ENCODE measurements at places on chromosomes 11 and 22.

- DNase-seq: no peak
These were observed 85.4 kb downstream of the OSBP2 start for GRCh38 chr22:30780026-30780425.

DNA sequence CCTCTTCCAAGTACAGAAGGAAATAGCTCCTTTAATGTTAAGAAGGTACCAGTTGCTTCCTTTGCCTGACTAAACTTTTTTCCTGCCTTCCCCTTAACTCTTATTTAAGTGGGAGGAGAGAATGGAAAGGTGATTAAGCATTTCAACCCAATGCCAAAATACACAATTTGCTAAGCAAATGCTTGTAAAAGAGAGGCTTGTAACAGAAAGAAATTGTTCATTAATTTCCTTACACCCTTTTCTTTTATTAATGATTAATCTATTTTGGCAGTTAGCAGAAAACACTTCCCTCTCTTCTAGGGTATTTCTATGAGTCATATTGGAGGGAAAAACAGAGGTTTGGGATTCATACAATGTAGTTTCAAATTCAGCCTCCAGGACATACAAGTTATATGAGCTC lies 427.6 kb upstream of the FAT3 start:
- DNase-seq: no peak

GRCh38 chr11:126366064-126366822 lies 10.8 kb downstream of the ST3GAL4 start:
- no peak for DNase-seq

DNA sequence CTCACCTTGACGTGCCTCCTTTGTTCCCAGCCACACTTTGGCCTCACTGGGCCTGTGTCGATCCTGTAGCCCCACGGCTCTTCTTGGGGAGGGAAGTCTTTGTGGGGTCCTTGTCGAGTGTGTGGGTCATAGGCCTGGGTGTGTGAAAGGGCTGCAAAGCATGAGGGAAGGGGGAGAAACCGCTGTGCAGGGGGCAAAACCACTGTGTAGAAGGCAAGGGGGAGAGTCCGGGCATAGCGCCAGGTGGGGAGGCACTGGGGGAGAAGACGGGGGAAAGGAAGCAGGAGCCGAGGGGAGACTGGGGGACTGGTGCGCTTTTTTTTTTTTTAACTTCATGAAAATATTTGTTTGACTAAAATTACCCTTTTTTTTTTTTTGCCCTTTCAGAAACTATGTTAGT lies 65.1 kb upstream of the RASD2 start:
- peak; percentile 31 for DNase-seq

GRCh38 chr22:45231293-45231692 lies 9.4 kb downstream of the KIAA0930 start:
- no peak for DNase-seq

DNA sequence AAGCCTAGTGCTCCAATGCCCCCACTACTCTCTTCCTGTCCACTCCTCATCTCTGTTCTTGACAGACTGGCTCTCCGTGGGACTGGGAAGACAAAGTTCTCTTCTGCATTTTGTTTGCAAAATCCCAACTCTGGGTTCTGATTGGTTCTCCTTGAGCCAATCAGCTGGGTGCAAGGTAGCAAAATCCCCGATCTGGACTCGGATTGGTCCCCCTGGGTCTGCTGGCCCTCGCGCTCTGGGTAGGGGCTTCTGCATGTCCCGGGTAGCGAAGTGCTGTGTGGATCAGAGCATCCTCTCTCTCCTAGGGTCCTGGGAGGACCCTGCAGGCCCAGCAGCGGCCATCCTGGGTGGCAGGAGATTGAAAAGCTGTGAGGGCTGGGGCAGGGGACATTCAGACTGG lies 22.3 kb upstream of the A4GALT start:
- no peak for DNase-seq

DNA sequence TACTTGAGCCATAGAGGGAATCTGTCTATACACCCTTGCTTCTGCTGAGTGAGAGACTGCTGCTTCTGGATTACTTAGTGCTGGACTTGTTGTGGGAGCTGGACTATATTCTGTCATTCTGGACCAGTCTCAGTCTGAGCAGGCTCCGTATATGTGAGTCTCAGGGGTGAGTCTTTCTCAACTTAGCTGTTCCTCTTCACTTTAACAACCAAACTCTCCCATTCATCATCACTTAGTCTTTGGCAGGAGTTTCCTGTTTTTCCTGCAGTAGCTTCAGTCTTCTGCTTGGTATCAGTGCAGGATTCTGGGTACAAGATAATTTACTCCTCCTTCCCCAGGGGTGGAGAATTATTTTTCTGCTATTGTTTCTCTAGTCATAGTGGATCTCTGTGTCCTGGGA lies 779.5 kb downstream of the METTL15 start:
- DNase-seq: peak; percentile 8

DNA sequence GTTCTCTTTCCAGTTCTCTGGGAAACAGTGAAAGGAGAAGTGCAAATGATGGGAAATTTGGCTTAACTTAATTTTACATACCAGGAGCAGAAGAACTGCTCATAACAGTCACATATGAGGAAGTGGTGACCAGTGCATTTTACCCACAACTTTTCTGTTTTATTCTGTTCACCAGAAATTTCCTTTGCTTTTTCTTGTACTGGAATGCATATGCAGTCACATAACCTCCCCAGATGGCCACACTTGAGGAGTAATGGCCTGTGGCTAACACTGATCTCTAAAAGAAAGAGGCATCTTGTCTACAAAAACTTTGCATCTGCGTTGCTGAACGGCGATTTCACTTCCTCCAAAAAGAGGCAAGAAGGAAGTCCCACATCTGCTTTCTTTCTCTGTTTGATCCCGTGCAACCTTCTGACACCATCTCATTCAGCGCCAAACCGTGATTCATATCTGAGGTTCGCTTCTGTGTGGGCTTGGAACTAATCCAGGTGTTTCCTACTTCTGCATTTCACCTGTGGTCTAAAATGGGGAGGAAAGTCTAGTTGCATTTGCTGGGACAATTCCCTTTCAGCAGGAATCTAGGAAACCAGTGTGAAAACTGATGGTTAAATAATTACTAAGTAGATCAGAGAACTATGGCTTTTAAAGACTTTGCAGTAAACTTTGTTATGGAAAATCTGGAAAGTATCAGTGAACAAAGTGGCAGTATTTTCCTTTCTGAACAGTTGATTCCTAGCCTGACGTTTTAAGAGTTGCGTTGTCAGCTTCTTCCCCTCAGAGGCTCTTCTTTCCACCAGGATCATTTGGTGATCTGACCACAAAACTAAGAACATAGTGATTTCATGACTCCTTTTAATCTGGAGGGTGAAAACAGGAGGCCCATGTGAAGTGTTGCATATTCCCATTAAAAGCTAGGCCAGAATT lies 4.2 kb upstream of the MPEG1 start:
- peak; percentile 66 for DNase-seq

DNA sequence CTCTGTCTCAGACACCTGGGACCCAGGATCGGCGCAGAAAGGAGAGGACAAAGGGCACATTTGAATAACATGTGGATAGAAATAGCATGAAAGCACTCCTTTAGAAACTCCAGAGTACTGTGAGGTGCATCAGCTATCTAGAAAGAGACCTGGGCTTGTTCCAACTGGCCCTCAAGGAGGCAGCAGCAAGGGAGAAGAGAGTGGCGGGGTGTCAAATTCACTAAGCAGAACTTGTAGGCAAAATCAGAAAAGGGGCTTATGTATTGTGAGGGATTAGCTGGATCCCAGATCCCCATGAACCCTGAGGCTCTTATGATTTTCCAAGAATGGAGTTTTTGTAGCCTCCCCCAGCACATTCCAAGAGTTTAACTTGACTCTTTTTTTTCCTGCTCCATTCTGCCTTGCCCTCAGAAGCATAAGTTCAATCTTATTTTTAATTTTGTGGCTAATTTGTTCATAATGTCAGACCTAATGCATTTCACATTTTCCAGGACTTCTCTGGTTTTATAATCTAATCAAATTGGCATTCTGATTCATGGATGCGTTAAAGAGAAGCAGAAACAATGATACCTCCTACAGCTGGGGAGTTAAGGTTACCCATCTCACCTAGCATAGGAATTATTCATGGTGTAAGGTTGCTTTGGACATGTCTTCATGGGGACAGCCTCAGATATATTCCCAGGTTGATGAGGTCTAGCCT lies 33.6 kb downstream of the USH1C start:
- no peak for DNase-seq

- DNase-seq: no peak
These were observed 1.1 kb downstream of the DPF2 start for GRCh38 chr11:65334696-65335295.

GRCh38 chr11:94469416-94469815 lies 24.2 kb downstream of the MRE11 start:
- DNase-seq: no peak

GRCh38 chr22:49380828-49381114 lies 446.9 kb downstream of the BRD1 start:
- no peak for DNase-seq

DNA sequence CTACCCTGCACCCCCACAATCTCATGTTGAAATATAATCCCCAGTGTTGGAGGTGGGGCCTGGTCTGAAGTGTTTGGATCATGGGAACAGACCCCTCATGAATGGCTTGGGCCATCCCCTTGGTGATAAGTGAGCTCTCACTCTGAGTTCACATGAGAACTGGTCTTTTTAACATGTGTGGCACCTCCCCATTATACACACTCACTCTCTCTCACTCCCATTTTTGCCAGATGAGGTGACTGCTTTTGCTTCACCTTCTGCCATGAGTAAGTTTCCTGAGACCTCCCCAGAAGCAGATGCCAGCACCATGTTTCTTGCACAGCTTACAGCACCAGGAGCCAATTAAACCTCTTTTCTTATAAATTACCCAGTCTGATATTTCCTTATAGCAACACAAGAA lies 32.1 kb upstream of the DRD2 start:
- DNase-seq: no peak

GRCh38 chr22:20981787-20982562 lies at the start of gene LZTR1:
LZTR1 (plus strand) TSS chr22:20982297; CDS start chr22:20982372, 75 bp downstream.
- DNase-seq: peak; percentile 77

GRCh38 chr22:50218996-50219727 lies 18.4 kb downstream of the SELENOO start:
- peak; percentile 74 for DNase-seq

DNA sequence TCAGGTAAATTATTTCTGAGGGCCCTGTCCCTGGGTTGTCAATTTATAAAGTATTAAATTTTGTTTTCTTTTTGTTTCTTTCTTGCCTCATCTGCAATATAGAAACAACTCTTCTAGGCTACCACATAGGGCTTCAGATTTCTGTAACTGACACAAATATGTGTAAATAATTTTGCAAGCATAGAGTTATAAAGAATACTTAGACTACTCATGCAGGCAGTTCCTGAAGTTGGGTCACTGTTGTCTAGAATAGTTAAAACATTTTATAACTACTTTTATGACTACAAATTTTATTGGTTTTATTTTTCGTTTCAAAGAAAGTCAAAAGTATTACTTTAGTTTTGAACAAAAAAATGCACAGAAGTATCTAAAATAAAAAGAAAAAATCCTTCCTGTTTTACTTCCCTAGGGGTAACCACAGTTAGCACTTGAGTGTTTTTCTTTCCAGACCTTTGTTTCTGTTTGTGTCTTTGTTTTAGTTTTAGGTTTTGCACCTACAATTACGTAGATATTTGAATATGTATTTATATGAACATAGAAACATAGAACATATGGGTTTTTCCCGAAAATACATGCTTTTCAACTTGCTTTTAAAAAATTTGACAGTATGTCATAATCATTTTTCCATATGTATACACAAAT lies 12.4 kb upstream of the TMEM123 start:
- DNase-seq: no peak

DNA sequence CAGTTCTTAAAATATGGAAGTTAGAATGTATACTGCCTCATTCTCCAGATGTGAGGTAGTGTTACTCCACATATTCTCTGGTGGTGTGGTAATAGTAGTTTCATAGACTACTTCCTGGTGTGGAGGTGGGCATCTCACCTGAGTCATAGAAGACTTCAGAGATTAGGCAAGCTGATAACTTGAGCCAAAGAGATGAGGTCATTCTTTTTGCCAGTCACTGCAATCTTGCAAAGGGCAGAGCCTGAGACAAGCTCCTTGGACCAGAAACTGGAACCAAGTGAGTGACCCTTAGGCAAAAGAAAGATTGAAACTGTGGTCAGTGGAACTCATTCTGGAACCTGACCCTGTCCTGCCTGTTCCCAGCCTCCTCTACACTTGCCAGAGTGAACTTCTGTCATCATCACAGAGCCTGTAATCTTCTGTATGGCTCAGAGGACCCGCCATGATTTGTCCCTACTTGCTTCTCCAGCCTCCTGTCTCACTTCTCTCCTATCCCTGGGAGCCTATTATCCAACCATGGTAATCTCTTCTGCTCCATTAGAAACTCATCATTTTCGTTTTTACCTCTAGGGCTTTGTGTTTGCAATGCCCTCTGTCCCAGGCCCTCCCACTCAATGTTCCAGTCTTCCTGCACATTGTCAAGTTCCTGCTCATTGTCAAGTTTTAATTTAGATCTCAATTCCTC lies 10.6 kb upstream of the CCDC83 start:
- no peak for DNase-seq

DNA sequence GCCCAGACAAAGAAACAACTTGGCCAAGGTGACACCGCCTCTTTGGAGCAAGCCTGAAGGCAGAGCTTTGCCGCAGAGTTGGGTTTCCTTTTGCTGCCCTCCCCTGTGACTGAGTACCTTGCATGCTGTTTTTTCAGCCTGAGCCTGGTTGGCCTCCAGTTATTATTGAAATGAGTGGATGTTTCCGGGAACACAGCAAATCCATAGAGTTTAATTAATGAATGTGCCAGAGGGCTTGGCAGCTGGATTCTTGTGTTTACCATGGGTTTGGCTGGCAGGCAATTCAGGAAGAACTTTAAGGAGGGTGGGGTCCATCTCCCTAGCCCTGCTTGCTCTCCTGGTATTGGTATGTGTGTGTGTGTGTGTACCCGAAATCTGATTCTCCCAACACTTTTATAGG lies 65.6 kb upstream of the CRYBB3 start:
- DNase-seq: no peak

GRCh38 chr11:32374261-32374711 lies 61.1 kb downstream of the WT1 start:
- peak; percentile 25 for DNase-seq

GRCh38 chr22:30457981-30458380 lies 13.8 kb downstream of the SEC14L3 start:
- no peak for DNase-seq

DNA sequence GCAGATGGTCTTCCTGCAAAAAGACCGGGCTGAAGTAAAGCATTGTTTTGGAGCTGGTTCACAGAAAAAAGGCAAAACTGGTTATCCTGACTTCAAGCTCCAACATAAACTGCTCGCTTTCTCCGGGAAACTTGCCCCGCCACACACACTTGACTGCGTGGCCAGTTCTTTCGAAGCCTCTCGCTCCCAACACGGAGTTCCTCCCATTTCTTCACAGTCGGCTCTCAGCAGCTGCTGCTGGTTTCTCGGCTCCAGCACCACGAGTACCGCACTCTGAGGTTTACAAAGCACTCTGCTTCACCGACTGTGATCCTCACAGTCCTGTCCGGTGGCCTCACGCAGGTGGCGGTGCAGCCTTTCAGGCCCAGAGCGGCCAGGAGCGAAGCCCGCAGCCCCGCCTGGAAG lies 264 bp downstream of the CHEK1 start:
- DNase-seq: no peak

GRCh38 chr11:121575250-121575962 lies 122.6 kb upstream of the SORL1-AS1 start:
- peak; percentile 38 for DNase-seq
